Endothelial cell (in vitro differentiated cells): ENCODE measurements at places on chromosomes 1 and 21. TPM values are rescaled to one million over a fixed set of nuclear protein-coding genes. Genes with fewer than 3 reads are reported as not detected.

The MMP23B gene
- total RNA-seq: 26.7 TPM

The ATP1A4 gene
- total RNA-seq: not detected

The HFM1 gene
- total RNA-seq: 2.5 TPM

GRCh38 chr1:217917281-217917887, 286.2 kb downstream of the SPATA17 start:
- H3K27me3 ChIP-seq: peaks cover 2% of the 10 kb centered on the region
- DNase-seq: no peak
- peaks cover 2% of the 10 kb centered on the region for H3K4me1 ChIP-seq
- no peaks in the 10 kb centered on the region for H3K36me3 ChIP-seq
- no peak overlapping the region for H3K27ac ChIP-seq

DNA sequence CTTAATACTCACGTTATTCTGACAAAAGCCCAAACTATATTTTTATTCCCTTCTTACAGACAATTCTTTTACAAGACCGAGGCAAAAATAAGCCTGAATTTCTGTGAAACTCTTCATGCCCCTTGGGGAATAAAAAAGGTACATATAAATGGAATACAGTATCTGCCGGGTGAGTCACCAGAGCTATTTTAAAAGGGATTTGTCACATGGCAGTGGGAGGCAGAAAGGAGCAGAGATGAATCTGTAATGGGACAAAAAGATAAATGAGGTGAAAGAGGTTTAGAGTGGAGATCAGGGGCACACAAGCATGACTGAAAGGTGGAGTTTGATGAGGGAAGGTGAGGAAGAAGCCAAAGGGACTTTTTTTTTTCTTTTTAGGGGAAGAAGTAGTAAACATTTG, 8.8 kb downstream of the XCL1 start:
- no peak for DNase-seq
- no peak overlapping the region for H3K27ac ChIP-seq

- no peak overlapping the region for H3K27ac ChIP-seq
- no peak for DNase-seq
- H3K4me3 ChIP-seq: no peak overlapping the region
- H3K4me1 ChIP-seq: no peaks in the 10 kb centered on the region
- H3K36me3 ChIP-seq: peaks cover 5% of the 10 kb centered on the region
- no peaks in the 10 kb centered on the region for H3K27me3 ChIP-seq
Observed at GRCh38 chr1:236623371-236624166, 19.3 kb upstream of the HEATR1 start.
